ENCODE measurements at places on chromosomes 11 and 22.

- DNase-seq = no peak
These were observed 31.8 kb upstream of the FLI1 start for GRCh38 chr11:128662076-128662475.

DNA sequence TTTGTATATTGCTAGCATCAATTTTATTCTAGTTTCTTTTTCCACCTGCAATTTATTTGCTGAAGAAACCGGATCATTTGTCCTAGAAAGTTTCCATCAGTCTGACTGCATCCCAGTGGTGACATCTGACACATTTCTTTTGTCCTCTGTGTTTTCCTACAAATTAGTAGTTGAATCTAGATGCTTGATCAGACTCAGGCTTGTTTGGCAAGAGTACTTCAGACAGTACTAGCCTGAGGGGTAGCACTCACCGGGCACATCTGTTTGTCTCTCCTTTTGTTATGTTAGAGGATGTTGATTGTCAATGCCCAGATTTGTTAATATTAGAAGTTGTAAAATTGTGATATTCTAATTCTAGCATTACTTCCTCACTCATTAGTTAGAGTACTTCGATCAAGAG lies 204.8 kb downstream of the SWAP70 start:
- DNase-seq = no peak

DNA sequence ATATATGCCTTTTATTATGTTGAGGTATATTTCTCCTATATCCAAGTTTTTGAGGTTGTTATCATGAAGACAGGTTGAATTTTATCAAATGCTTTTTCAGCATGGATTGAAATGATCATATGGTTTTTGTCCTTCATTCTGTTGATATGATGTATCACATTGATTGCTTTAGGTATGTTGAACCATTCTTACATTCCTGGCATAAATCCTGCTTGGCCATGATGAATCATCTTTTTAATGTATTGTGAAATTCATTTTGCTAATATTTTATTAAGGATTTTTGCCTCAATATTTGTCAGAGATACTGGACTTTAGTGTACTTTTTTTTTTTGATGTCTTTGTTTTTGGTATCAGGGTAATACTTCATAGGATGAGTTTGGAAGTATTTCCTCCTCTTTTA lies 283.8 kb upstream of the C11orf87 start:
- no peak for DNase-seq

GRCh38 chr22:45088576-45088975 lies 75.1 kb upstream of the NUP50 start:
- no peak for DNase-seq

- no peak for DNase-seq
These were observed 7.0 kb upstream of the FAM118A start for GRCh38 chr22:45302751-45303150.

DNA sequence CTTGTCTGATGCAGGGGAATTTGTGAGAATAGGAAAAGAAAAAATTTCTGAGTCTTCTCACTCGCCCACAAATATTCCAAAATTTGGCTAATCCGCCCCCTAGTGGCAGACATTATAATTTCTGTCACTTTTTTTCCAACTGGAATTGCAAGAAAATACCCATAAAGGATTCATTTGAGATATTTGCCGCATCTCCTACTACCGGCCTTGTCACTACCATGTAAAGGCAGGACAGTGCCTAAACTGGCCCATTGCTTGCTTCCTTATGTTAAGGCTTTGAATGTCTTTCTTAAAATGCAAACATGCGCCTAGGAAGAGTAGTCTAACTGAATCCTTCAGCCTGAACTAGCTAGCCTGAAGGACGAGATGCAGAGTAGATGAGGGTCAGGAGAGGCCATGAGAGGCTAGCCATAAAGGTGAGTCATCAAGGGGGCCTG lies 9.3 kb upstream of the CEP295 start:
- peak; percentile 5 for DNase-seq

DNA sequence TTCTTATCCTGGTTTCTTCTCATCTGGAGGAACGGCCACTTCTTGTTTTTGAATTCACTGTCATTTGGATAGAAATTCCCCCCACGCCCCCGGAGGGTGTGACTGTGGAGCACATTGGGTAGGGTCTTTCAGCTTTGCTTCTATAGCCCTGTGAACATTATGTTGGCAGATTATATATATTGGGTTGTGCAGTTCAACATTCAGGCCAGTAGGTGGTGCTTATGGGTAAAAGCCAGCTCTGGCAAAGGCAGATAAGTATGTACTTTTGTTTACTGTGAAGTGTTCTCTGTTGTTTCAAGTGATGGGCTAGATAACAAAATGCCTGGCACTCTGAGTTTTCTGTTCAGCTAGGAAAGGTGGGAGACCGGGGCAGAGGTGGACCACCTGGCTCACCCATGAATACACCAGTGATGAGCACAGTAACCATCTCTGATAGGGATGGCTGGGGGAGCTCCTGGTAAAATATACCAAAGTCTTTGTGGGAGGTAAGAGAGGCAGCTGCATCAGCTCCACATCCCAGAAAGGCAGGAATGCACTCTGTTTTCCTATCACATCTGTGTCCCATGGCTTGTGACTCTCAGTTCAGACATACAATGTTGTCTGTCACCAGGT lies 1348.2 kb upstream of the RAG2 start:
- DNase-seq = no peak

DNA sequence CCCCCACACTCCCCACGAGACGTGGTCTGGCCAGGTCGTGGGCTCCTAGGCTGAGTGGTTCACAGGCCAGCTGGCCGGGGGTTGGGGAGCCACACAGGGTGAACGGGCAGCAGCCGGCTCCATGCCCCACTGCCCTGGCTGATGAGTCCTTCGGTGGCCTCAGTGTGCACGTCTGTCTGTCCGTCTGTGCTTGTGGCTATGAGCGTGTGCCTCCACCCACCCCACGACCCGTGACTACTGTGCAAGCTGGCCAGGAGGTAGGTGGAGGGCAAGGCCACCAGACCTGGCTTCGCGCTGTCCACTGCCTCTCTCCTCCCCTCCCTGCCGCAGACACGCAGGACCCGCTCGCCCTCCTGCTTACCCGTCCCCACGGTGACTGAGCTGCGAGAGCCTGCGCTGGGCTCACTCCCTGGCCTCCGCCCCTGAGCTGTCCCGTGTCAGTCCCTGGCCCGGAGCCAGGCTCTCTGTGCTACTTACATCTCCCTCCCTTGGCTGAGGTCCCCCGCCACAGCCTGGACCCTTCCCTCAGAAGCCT lies 14.1 kb downstream of the CSDC2 start:
- no peak for DNase-seq

DNA sequence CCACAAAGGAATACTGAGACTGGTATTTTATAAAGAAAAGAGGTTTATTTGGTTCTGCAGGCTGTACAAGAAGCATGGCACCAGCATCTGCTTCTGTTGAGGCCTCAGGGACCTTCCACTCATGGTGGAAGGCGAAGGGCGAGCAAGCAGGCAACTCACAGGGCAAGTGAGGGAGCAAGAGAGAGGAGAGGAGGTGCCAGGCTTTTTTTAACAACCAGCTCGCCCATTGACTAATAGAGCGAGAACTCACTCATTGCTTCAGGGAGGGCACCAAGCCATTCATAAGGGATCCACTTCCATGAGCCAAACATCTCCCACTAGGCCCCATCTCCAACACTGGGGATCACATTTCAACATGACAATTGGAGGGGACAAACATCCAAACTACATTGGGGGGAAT lies 1.2 kb downstream of the PTS start:
- DNase-seq = no peak

- no peak for DNase-seq
These were observed 236.8 kb upstream of the PITPNB start for GRCh38 chr22:28155808-28156207.

GRCh38 chr11:19268909-19269308 lies 28.2 kb upstream of the E2F8 start:
- DNase-seq = no peak

GRCh38 chr22:44581096-44581435 lies 83.0 kb upstream of the RTL6 start:
- no peak for DNase-seq

DNA sequence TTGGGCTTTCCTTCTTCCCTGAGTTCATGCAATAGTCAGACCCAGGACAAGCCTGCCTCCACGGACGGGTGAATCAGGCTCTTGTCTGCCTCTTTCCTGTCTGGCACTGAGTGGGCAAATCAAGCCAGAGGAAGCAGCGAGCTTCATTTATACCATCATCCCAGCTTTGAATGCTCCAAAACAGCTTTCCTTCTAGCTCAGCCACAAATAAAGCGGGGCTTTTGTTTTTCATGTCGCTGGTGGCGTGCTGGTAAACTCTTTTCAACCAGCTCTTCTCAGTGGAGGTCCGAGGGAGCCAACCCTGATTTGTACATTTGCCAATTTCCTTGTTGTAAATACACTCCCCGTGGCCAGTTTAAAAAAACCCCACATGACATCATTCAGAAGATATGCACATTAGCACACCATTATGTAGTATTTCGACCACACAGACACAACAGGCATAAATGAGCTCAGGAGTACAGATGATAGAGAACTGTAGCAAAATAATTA lies 8.6 kb downstream of the C11orf91 start:
- no peak for DNase-seq

DNA sequence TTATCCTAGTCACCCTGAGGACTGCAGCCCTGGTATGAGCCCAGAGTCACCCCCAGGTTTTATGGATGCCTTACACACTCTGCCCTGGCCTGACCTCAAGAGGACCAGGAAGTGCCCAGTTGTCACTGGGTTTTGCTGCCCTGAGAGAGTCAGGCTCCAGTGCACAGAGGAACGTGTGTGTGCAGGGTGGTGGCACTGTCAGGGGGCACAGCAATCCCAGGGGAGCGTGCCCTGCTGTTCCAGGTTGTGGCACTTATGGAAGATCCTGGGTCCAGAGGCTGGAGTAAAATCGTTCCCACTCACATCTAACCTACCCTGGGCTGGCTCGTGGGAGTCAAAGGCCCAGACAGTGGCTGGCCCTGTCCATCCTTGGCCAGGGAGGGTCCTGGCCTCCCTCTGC lies 7.6 kb downstream of the APOBEC3A start:
- no peak for DNase-seq

GRCh38 chr11:134714021-134714656 lies 302.1 kb upstream of the B3GAT1 start:
- DNase-seq = no peak

DNA sequence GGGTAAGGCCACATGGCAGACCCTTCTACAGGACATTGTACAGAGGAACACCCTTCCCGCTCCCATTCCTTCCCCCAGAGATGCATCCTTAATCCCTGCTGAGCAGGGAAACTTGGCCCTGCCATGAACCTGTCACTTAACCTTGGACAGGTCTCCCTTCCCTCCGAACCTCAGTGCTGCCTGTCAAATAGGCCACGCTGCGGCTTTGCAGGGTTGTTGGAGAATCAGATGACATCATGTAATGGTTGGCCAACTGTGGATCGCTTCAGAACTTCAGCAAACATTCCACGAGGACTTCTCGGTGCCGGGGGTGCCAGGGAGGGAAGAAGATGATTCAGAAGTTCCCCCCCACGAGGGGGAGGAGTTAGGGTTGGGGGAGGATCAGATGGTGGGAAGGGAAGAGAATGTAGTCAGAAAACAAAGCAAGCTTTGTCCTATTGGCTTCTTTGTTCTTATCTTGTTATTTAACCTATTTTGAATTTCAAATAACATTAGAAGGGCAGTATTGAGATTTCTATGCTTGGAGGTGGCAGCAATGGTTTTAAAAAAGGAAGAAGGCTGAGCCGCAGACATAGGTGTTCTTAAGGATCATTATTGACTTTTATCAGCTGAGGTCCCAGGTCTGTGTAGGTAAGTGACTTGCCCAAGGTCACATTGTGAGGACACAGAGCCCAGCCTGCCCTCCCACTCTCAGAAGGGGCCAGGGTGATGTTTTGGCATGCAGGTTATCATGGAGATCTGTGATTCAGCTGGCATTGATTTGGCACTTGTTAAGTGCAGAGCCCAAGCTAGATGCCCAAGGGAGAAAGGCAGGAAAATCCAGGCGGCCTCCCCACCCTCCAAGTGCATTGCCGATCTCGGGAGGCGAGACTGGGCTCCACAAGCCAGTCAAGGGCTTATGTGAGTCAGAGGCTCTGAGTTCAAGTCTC lies 3.1 kb downstream of the CDC42EP1 start:
- DNase-seq = no peak

- no peak for DNase-seq
These were observed 24.1 kb upstream of the CLNS1A start for GRCh38 chr11:77661670-77662069.

GRCh38 chr11:74307434-74307833 lies 4.0 kb downstream of the P4HA3 start:
- DNase-seq = no peak

DNA sequence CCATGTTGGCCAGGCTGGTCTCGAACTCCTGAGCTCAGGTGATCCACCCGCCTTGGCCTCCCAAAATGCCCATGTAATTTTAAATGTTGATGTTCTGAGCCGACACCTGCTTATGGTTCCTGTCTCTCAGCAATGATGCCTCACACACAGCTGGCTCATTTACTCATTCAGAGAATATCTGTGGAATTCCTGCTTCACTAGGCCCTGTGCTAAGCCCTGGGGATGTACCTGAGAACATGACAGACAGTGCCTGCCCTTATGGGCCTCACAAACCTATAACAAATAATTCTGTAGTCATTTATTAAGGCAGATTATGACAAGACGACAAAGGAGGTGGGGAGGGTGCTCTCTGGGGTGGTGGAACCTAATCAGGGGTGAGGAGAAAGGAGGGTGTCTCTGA lies 93.7 kb downstream of the PRR5L start:
- no peak for DNase-seq

- no peak for DNase-seq
These were observed 19.1 kb downstream of the RIC3 start for GRCh38 chr11:8149726-8150125.

DNA sequence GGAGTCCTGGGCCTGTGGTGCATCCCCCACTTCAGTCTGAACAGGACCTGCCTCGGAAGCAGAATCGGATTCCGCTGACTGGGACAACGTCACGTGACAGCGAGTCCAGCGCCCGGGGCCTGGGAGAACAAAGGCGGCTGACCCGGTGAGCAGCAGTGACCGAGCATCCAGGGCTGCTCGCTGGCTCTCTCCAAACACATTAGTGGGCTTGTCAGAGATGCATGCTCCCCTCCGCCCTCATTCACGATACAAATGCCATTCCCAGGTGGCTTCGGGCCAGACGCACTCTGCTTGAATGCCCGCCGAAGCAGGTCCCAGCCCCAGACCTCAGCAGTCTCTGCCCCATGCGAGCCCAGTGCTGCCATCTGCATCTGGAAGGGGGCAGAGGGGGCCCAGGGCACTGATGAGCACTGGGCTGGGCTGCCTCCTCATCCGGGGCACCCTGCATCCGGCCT lies 91.0 kb downstream of the WNT7B start:
- DNase-seq = no peak

DNA sequence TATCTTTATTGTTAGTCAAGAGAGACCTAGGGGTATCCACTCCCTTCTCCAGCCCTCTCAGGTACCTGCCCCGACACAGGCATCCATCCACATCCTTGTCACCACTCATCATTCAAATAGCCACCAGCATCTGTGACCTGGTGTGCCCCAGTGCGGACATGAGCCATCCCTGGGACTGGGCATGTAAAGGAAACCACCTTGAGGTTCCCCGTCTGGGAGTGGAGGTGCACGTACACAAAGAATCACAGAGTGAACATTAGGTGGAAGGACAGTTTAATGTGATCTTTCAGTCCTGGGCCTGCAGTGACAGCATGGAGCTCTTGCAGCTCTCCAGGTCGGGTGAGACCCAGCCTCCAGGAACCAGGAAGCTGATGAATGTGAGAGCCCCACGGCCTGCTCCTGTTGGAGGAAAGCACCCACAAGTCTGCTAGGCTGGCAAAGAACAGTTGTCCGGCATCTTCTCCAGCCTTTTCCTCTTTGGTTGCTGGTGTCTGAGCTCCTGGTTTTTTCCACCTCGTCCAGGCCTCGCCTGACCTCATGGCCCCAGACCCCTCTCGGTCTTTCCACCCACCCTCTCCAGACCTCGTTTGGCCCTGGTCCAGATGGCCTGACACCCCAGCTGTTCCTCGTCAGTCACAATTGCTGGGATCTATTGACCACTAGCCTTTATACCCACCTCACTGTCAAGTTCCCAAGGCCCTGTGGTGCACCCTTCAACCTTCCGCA lies 16.5 kb downstream of the PSMD13 start:
- no peak for DNase-seq
